Stimulated activated CD8-positive, alpha-beta memory T cell treated with anti-CD3 and anti-CD28 coated beads, Interleukin-15, amount 100 ng/mL, for 24 hours (primary cell): ENCODE measurements at places on chromosomes 4 and X.

- DNase-seq = no peak
These were observed 137.9 kb downstream of the GPC3 start for GRCh38 chrX:133847340-133847994.

DNA sequence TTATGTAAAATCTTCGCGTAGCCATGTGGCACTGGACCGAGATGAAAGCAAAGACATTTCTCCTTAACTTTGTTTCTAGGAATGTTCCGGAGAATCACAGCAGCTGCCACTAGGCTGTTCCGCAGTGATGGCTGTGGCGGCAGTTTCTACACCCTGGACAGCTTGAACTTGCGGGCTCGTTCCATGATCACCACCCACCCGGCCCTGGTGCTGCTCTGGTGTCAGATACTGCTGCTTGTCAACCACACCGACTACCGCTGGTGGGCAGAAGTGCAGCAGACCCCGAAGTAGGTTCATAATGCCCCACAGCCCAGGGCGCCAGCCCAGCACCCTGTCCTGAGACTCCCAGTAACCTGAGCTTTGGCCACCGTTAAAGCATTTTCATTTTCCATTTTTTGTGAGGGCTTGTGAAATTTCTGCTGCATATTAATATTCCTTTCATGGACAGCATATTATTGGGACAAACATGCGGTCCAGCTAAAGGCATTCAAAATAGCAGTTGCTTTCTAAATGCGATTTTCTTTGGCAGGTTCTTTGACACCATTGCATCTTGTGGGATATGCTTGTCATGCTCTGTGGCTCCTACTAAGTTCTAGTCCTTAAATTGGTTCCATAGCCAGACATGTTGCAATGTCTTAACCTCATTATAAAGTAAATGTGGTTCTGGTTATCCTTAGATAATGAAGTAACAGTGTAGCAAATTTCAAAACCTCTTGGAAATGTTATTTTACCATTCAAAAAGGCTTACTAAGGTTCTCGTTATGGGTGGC lies 49.1 kb upstream of the MSANTD1 start:
- DNase-seq = no peak

DNA sequence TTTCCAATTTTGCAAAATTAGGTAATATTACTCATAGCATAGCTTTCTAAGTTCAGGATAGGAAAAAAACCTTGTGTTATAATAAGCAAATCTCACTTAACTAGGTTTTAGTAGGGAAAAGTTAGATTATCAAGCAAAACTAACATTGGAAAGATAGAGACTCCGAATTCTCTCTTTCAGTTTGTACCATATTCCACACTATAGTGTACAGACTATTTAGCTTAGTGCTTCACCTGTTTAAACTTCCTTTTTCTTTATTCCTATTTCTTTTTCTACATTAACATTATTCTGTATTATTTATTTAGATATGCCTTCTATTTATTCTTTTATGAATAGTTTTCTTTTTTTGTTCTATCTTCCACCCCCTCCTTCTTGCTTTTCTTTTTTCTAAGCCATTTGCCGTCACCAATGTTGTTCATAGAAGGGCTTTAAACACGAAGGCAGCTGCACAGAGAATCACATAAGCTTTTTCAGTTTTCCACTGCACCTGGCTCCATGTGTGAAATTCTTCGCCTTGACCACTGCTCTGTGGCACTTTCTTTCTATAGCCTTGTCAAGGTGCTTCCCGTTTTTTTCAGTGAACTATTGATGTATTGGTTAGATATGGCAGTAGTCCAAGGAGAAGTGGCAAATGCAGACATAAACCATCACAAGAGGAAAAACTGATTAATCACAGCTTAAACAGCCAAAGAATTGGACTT lies 8.5 kb downstream of the PCDH10 start:
- no peak for DNase-seq

DNA sequence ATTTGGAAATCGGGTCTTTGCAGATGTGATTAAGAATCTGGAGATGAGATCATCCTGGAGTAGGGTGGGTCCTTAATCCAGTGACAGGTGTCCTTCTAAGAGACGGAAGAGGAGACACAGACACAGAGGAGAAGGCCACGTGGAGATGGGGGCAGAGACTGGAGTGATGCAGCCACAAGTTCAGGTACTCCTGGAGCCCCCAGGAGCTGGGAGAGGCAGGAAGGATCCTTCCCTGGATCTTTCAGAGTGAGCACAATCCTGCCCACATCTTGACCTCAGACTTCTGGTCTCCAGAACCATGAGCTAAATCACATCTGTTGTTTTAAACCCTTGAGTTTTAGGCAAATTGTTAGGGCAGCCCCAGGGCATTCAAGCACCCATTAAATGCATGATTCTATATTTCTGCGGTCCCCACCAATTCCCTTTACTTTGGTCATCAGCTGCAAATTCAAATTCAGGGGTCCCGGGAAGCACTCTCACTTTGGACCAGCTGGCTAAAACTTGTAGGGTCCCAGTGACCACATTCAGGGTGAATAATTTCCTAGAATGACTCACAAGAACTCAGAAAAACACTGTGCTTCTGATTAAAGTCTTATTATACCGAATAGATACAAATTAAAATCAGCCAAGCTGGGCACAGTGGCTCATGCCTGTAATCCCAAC lies 12.8 kb upstream of the AKAP17A start:
- no peak for DNase-seq

GRCh38 chrX:67922966-67923365 lies 379.1 kb downstream of the AR start:
- DNase-seq = no peak

GRCh38 chr4:8069102-8069752 lies 89.4 kb downstream of the ABLIM2 start:
- DNase-seq = no peak

DNA sequence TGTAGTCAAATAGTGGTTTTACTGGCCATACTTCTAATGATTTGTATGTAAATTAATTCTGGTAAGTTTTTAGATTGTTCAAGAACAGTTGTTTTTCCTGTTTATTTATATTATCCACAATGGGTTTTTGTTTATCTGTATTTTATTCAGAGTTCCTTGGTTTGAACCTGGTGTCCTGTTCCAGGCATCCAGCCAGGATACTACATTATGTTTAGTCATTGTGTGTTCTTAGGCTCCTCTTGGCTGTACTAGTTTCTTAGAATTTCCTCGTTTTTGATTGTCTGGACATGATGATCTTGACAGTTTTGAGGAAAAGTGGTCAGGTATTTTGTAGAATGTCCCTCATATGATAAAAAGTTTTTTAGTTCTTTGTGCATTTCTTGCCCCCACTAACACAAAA lies 7.8 kb downstream of the TIGD2 start:
- no peak for DNase-seq

DNA sequence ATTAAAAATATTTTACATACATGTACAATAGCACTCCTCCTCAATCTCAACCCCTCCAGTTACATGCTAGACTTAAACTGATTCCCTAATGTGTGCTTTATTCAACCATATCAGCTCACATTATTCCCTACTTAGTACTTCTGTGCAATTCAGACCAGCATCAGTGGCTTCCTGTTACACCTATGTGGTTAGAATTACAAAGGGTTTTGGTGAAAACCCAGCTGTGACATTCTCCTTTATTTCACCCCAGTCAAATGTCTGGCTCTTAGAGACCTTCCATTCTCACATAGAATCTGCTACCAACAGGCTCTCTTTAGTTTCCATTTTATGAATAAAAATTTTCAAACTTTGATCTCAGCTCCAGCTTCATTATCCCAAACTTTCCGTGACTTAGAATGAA lies 85.2 kb upstream of the SLC7A11 start:
- no peak for DNase-seq

DNA sequence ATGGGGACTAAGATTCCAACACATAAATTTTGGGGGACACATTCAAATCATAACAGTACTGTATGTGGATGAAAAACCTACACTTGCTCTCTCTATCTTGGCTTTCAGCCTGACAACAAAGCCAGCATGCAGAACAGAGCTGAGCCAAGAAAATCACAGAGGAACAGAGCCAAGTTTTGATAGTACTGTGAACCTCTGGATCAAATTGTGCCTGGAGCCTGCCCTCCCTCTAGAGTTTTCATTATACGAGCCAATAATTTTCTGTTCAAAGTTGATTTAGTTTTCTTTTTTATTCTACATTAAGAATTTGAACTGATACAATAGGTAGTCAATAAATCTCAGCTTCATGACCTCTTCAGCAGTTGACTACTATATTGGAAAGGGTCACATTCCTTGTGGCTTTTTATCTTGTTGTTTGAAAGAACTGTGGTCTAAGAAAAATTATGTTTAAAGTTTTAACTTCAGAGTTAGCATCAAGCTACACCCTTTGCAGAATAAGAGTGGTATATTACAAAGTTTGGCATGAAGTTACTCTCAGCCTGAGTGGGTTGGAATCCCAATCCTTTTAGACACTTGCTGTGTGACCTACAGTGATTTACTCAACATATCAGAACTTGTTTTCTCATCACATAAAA lies 31.1 kb downstream of the GRID2 start:
- no peak for DNase-seq

DNA sequence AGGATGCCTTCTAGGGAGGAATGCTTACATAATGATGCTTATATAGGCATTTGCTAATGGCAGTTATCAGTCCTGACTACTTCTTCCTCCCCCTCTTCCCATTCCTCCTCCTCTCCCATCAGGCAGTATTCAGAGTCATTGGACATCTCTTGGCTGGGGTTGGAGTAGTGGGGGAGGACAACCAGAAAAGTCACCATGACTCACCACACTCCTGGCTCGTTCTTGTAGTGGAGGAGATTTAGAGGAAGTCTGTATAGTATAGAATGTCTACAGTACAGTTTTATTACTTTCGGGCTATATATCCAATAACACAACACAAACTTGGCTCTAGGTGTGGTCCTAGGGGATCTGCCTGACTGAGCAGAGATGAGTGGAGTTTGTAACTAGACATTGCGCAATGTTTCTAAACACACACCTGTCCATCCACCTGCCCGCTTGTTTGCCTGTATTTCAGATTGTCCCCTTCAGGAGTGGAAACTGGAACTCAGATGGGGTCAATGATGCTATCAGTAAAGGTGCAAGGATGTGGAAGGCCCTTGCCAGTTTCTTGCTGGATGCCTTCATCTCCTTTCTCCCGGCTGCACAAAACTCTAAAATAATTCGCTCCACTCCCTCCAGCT lies 27.9 kb upstream of the KIAA1210 start:
- no peak for DNase-seq

GRCh38 chr4:41839916-41840854 lies 91.7 kb upstream of the PHOX2B start:
- DNase-seq = no peak

DNA sequence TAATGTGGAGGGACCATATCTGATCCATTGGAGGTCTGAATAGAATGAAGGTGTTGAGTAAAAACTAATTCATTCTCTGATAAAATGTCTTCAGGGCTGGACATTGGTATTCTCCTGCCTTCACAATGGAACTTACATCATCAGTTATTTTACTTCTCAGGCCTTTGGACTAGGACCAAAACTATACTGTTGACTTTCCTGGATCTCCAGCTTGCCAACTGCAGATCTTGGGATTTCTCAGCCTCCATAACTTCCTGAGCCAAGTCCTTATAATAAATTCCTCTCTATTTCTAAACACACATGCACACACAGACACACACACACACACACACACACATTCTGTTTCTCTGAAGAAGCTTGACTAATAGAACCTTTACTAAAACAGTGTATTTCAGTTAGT lies 1858.6 kb upstream of the ADGRL3 start:
- DNase-seq = no peak

- no peak for DNase-seq
These were observed 133.0 kb downstream of the MAD2L1 start for GRCh38 chr4:119933606-119934005.

- DNase-seq = no peak
These were observed 90.1 kb upstream of the MAPK10 start for GRCh38 chr4:86449746-86450588.

GRCh38 chrX:15797707-15798106 lies 7.4 kb downstream of the ZRSR2 start:
- DNase-seq = no peak

GRCh38 chr4:8393593-8394038 lies 46.9 kb downstream of the ACOX3 start:
- DNase-seq = no peak

- no peak for DNase-seq
These were observed 12.7 kb downstream of the STEEP1 start for GRCh38 chrX:119552508-119552907.

DNA sequence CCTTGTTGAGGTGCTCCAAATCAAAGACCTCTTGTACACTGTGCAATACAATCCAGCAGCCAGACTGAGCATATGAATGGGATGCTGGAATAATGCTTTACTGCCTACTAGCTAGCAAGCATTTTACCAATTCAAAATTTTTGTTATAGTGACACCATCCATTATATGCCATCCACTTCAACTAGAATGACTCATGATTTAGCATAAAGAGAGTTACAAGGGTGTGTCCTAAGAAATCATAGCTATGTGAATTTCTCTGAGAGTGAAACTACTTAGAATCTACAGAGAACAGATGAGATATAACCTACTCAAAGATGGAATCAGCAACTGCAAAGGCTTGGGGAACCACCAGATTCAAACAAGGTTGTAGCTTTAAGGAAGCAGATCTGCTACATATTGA lies 221.9 kb downstream of the LHFPL1 start:
- no peak for DNase-seq

- no peak for DNase-seq
These were observed 29.9 kb downstream of the PNMA6E start for GRCh38 chrX:153371256-153371655.

- no peak for DNase-seq
These were observed 19.0 kb downstream of the SLC2A9 start for GRCh38 chr4:10002278-10002677.

DNA sequence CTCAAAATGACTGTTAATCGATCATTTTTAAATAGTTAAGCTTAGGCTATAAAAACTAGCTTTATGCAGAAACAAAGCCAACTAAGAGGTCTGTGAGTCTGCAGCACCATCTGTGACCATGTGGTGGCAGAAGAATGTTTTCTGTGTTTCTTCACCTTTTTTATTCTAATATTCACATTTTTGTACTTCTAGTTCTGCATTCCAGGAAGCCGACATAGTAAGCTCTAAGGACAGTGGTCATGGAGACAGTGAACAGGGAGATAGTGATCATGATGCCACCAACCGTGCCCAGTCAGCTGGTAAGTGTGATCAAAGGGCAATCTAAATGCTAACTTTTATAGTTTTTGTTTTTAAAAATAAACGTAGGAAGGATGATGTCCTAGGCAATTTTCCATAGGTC lies 5.6 kb downstream of the PCDH10 start:
- DNase-seq = no peak

DNA sequence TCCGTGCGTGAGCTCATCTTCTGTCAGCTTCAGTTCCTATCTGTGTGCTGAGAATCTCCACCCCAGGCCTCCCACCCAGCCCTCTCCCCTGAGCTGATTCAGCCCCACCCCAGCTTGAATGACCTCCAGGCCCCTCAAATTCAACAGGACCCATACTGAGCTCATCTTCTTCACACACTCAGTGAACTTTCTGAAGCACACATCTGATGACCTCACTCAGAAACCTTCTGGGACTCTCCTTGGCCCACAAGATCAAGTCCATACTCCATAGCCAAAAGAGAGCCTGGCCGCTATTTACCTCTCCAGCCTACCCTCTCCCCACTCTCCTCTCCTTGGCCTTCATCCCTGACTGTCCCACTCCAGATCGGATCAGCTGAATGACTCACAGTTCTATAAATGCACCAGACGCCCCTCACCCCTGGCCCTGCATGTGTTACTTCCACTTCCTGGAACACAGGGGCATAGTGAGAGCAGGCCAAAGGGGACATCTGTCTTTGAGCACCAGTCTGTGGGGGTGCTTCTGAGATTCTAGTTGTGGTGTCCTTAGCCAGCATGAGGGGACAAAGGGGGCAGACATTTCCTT lies 62.5 kb downstream of the PJA1 start:
- no peak for DNase-seq

- no peak for DNase-seq
These were observed 685 bp downstream of the COMMD8 start for GRCh38 chr4:47462799-47463234.

GRCh38 chr4:120070196-120070595 lies 3.5 kb upstream of the MAD2L1 start:
- DNase-seq = no peak
